ENCODE measurements at places on chromosomes 4 and X.

DNA sequence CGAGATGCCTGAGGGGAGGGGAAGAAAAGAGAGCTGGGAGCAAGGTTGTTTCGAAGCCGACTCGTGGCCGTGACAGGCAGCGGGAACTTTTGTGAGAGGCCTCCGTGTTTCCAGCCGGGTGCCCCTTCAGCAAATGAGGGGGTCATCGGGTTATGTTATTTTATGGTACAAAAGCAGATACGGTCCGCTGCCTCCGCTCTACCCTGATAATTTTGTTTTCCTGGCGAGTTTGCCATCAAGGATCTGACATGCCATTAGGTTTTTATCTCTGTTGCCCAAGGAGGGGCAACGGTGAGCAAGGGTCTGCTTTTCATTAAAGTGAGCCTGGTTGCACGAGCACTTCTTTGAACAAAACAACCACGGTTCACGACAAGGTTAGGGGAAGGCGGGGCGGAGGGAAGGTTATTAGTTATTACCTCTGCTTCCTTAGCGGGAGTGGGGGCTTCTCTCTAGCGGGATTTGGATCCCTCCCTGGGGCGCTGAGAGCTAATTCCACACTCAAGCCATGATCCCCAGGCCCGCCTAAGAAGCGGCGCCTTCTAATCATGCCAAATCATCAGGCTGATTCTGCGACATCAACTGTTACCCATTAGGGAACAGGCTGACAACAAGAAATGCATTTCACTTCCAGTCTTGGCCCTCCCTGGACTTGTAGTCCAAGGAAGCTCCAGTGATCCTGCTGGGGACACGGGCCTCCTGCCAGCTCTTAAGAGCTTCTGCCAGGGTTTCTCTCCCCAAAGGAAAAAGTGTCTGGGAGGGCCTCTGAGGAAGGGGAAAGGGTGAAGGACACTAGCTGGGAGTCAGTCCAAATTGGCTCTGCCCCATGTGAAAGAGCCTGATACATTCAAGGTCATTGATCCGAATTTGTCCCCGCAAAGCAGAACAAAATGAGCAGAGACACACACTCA lies 617.7 kb downstream of the MID1IP1 start:
- no peak for DNase-seq

DNA sequence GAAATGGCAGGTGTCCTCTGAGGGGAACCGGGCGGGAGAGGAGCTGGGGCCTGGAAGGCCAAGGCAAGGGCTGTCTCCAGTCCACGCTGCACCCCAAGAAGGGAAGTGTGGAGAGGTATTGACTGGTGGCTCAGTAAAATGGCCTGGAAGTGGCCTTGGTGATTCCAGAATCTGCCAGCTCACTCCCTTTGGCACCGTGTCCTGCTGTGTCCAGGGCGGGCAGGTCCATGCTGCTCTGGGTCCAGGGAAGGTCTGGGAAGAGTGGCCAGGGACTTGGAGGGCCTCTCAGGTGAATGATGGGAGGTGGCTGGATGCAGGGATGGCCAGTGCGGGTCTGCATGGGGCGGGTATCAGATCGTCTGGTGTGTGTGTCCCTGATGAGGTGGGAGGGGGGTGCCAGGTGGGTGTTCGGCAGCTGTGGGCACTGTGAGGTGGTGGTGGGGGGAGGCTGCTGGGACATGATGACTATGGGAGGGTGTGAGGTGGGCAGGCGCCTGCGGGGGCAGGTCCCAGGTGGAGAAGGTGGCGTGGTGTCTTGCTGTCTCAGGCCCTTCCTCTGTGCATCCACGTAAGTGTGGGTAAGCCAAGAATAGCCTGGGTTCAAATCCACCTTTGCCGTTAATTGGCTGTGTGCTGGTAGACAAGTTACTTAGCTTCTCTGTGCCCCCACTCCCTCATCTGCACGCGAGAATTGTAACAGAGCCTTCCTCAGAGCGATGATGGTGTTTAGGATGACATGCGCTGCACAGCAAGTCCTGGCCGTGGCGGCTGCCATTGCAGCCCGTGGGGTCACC lies 17.7 kb downstream of the RGS12 start:
- no peak for DNase-seq

- no peak for DNase-seq
These were observed 59.6 kb downstream of the UGT8 start for GRCh38 chr4:114658179-114658578.

- DNase-seq: no peak
These were observed 119.6 kb downstream of the KLHL13 start for GRCh38 chrX:117996918-117997480.

- no peak for DNase-seq
These were observed 33.4 kb downstream of the TAPT1 start for GRCh38 chr4:16192631-16193518.

Data from SIG-M5 (cell line).